Hippocampal formation (tissue), 2 donors: ENCODE measurements at places on chromosomes 5 and 9.

DNA sequence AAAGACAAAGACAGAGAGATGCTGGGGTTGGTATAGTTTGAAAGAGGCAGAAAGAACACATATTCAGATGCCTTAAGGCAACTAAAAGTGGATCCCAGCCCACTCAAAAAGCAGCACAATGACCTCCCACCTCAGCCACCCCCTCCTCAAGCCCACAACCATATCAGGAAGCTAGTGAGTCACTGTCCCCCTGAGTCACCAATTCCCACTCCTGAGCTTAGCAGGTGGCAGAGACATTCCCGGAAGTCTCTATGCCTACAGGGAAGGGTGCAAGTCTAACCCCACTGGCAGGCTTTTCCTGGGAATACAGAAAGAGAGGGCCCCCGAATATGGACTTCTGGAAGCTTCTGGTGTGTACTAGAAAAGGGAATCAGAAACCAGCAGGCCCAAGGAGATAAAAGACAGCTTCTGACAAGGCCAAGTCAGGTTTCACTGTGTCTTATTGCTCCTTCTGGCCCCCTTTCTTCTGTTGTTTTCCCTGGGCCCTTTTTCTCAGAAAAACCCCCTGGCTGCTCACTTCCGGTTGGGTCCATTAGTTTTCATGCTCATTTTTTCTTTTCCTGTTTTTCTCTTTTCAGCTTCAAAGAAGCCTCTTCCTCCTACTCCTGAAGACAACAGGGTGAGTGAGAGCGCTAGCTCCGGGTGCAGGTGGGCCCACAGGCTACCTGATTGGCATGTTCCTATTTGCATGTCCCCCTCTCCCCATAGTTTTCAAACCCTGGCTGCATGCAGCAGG, 36.8 kb downstream of the ITK start:
- DNase-seq: no peak

DNA sequence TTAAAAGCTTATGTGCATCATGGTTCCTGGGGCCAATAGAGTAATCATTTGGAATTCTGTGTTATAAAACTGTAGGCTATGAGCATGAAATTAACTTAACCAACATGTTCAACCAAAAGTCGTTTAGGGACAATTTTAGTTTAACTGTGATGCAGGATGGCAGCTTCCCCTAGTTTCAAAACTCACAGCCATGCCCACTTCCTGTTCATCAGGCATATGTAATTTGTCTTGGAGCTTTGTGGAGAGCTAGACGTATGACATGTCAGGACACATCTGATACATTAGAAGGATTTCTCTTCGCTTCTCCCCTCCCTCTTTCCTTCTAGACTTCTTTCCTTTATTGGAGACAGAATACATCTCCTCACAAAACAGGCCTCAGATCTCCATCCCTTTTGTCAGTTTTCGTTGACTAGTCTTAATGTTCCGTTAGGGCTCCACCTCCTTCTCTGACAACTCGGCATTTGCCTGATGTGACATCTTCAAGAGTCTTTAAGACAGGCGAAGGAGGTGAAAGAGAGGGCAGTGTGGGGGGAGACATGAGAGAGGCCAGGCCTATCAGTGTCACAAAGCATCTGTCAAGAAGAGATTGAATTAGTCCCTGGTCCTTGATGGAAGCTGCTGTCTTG, 176.0 kb downstream of the MSX2 start:
- no peak for DNase-seq

DNA sequence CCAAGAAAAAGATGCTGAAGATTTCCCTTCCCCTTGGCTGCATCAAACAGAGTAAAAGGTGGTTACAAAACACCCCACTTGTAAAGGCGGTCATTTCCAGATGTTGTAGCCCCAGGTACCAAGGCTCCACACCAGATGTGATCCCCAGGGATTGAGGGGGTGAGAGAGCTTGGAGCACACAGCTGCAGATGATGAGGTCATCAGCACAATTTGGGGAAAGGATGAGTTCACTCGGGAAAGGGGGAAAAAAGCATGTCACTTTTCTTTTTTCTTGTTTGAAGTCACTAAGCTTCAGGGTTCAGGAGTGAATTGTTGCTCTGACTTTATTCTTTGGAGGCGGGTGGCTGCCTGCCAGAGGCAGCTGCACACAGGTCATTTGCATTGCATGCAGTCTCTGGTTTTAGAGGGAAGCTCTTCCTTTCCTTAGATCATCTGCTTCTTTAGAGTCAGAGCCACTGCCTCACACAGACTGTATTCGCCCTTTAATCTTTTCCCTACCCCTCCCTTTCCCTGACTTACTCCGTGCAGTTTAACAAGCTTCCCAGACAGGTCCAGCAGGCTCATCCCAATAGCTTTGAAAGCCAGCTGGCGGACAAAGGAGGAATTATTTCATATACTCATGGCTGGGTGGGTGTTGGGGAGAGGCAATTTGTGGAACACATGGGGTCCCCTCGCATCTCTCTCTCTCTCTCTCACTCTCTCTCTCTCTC, 409.3 kb upstream of the SLC24A2 start:
- DNase-seq: no peak

DNA sequence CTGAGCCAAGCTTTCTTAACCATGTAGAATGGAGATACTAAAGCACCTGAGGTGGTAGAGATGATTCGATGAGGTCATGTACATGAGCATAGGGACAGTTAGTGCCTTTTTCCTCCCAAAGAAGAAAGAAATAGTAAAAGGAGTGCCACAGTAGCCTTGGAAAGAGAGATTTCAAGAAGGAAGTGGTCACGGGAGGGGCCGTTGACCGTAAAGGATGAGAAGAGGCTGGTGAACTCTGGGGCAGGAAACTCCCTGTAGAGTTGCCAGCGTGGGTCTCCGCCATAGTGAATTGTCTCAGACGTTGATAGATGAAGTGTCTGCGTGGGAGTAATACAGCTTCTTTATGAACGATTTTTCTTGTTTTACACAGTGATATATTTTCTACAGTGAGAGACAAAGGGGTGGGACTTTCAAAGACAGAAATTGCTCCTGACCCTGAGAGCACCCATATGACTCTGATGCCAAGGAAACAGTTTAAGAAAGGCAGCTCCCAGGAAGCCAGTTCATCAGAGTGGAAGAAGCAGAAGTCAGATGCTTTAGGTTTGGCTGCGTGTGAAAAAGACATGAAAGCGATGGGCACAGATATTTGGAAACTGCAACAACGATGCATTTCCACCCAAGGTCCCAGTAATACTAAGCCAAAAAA, 41.3 kb downstream of the UGCG start:
- no peak for DNase-seq

DNA sequence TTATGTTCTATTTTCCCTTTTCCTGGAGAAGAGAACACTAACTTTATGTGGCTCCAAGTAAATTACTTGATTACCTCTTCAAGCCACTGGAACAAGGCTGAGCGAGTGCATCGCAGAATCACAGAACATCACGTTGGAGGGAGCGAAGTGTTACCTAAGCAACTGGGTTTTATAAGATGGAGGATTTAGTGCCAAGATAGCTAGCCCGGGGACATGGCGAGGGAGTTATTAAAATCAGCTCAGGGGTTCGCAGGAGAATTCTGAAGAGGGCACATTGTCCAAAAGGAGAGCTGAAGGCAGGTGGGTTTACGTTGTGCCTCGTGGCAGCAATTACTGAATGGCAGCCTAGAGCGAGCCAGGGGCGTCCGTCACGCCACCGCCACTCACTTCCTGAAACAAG, 563.2 kb upstream of the ADAMTS16 start:
- DNase-seq: no peak

DNA sequence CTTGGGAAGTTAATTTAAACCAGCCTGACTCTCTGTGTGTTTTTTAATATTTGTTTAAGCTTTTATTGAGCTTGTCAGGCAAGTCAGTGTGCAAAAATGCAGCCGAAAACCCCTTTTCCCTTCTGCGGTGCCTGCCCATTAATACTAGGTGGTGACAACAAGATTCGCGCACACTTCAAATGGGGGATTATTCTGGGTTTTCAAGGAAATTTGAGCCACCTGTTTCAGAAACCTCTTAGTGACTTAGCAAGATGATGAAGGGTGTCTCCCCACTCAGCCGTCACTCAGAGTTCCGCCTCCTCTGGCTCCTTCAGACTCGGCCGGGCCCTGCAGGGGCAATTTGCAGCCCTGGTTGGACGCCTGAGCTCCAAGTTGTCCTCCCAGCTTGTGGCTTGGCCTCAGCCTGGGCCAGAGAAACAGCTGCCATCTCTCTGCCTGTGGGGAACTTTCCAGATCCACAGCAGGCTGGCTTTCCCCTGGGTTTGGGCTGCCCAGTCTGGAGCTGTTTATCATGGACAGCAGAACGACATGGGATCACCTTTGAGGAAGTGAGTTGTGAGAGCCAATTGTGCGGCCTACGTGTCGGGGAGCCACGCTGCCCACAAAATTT, 75.9 kb downstream of the SPRY4 start:
- DNase-seq: no peak
